Fibroblast of skin of right quadriceps (primary cell): ENCODE measurements at places on chromosomes 1 and 21.
A peak's percentile ranks its signal among the peaks of the same experiment; 100 is the strongest.

GRCh38 chr1:223261914-223262313 lies 102.1 kb downstream of the SUSD4 start:
- no peak for DNase-seq

- peak; percentile 52 for DNase-seq
These were observed 9.2 kb upstream of the GALE start for GRCh38 chr1:23809751-23810171.

- peak; percentile 19 for DNase-seq
These were observed 860 bp downstream of the TMEM63A start for GRCh38 chr1:225881081-225881958.

GRCh38 chr1:96357141-96357765 lies 364.3 kb upstream of the PTBP2 start:
- no peak for DNase-seq

DNA sequence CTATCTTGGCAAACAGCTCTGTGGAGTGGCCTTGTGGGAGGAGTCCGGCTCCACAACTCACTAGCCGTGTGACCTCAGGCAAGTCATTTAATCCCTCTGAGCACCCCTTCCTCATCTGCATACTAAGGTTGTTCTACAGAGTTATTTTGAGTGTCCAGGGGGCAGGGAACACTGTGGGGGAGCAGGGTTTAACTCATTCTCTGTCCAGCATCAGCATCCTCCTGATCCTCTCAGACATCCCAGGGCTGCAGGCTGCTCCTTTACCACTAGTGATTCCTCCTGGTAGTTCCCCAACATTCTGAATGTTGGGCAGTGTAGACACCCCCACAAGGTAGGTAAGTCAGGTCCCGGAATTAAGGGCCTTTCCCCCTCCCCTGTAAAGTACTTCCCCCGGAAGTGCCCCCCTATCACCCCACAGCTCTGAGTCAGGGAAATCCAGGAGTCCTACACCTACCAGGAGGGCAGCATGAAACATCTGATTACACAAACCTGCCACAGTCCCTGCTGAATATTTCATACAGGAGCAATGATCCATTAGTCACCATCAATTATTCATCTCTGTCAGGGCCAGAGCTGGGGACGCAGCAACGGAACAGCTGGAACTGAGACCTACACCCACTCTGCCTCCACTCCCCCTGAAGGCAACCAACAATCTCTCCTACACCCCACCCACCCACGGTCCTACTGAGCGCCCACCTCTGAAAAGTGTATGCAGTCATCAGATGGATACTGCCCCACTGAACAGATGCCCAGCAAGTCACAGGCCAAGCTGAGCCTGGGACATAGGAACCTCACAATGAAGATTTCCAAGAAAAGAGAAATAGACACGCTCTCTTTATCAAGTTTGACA lies 20.5 kb downstream of the SYT2 start:
- no peak for DNase-seq

DNA sequence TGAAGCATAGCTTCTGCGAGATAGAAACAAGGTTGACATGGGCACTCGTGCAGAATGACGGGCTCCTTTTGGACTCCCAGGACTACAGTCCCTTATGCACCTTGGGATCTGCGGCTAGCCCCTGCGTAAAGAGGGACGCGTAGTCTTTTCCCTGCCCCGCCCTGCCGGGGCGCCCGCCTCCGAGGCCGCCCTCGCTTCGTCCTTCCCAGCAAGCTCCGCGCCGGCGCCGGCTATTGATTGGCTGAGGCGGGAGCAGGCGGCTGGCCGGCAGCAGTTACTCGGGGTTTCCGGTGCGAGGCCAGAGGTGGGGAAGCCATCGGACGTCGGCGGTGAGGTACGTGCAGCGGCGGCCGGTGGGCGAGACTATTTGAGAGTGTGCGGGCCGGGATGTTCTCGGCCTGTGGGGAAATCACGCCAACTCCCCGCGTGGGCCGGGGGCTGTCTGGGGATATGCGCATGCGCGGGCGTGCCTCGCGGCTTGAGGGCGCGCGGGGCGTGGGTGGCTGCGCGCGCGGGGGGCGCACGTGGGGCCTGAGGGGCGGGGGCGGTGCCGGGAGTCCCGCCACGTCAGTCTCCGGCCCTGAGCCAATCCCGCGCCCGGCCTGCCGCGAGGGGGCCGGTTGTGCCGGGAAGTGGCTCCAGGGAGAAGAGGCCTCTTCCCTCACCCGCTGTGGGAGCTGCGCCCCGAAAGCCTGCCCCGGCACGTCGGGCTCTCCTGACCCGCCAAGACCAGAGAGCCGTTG lies at the start of gene TXLNA:
TSS of gene TXLNA (plus strand) at position 233 of the 743 bp plus-strand sequence. CDS start 671 bp downstream, outside the sequence.
- peak; percentile 91 for DNase-seq

DNA sequence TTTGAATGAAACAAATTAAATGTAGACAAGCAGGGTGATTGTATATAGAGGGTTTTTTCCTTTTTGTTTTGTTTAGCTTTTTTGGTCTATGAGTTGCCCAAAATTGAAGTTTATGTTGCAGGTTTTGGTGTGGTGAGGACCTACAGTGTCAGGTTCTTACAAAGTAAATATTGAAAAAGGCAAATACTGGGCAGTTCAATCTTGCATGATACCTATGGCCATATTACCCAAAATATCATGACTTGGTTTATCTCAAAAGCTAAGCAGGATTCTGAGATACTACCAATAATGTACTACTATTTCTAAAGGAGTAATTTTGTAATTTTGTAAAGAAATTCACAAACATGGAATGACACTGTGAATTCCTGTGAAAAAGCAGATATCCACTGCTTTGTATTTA lies 1.8 kb downstream of the DNAJB4 start:
- DNase-seq, result no peak
